ENCODE measurements at places on chromosomes 4 and X. TPM values are rescaled to one million over a fixed set of nuclear protein-coding genes. Genes with fewer than 3 reads are reported as not detected.
A peak's percentile ranks its signal among the peaks of the same experiment; 100 is the strongest.

EFHC2 gene
- 3.7 TPM for total RNA-seq

DUSP9 gene
- 87.3 TPM for total RNA-seq

TBC1D25 gene
- total RNA-seq, result 3.0 TPM

KLKB1 gene
- 16.1 TPM for total RNA-seq

GRCh38 chrX:40174854-40175510, 77.2 kb upstream of the BCOR start:
- DNase-seq, result peak; percentile 82

DNA sequence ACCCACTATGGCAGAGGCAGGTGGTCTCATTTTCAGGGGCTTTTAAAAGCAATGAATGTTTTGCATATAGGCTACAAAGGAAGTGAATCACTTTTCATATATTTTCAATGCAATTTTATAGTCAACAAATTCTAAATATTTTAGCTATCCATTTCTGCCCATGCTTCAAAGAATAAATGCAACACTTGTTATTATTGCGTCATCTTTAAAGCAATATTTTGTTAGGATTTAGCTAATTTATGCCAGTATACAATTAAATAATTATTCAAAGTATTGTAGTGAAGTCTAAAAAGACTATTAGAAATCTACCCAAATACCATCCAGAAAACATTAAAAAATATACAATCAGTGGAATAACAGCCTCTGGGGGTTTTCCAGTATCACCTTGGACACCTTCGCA, 509.1 kb upstream of the SPANXN1 start:
- no peak for DNase-seq

DNA sequence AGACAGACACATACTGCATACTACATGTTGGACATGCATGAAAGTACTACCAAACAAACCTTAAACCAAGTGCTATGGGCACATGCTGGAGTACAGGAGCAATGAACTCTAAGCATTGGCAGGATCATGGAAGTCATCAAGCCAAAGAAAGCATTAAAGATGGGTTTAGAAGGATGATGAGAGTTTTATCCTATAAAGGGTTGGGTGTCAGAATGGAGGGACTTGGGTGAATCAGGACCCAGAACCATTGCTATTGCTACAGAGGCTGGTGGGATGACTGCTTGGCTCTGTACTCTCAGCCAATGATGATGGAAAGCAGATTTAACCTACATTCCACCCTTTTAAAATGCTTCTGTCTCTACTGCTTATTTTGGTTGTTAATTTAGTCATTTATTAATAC, 233.9 kb upstream of the EDA2R start:
- DNase-seq, result no peak

DNA sequence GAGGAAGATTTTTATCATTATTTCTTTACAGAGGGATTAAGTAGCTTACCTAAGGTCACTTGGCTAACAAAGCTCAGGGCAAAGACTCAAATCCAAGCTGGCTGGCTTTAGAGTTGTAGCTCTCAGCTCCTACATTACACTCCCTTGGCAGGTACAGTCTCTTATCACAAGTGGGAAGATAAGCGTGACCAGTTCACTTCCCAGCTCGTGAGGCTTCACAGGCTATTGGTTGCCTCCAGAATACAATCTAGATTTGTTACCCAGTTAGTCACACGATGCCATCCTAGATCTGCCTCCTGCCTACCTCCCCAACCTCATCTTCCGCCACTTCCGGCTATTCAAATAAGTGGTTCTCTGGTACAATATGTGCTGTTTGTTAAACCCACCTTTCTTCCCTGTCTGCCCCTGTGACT, 3.7 kb downstream of the MMRN1 start:
- peak; percentile 59 for DNase-seq

GRCh38 chrX:71504346-71504745, 28.6 kb upstream of the OGT start:
- DNase-seq, result no peak
